ENCODE measurements at places on chromosomes 16 and 17. TPM values are rescaled to one million over a fixed set of nuclear protein-coding genes. Genes with fewer than 3 reads are reported as not detected.

GRCh38 chr17:48873209-48873608, 19.4 kb upstream of the ATP5MC1 start:
- no peak overlapping the region for H3K4me3 ChIP-seq
- H3K36me3 ChIP-seq = no peaks in the 10 kb centered on the region
- H3K4me1 ChIP-seq = no peaks in the 10 kb centered on the region

DNA sequence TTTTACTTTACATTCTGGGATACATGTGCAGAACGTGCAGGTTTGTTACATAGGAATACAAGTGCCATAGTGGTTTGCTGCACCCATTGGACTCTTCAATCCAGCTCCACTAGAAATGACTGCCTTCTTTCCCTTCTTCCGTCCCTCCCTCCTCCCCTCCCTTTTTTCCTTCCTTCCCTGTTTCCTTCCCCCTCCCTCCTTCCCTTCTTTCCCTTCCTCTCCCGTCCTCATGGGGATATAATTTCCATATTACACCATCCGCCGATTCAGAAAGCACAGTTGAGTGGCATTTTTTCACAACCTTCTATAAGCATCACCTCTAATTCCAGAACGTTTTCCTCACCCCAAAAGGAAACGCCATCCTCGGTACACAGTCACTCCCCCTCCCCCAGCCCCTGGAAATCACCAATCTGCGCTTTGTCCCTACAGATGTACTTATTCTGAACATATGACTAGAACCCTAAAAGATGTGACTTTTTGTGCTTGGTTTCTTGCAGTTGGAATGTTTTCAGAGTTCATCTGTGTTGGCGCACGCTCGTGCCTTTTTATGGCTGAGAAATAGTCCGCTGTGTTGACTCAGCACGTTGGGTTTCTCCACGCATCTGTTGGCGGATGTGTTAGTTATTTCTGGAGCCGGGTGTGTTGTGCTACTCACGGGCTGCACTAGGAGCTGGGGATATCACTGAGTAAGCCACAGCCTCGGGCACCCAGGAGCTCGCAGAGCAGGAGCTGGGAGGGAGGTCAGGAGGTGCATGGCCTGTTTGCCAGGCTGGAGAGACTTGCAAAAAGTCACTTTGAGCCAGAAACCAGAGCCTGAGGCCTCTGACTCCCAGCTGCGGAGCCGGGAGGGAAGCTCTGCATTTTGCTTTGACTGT, 336.4 kb downstream of the SEC14L1 start:
- no peak overlapping the region for H3K4me3 ChIP-seq
- H3K27me3 ChIP-seq = no peaks in the 10 kb centered on the region
- peaks cover 98% of the 10 kb centered on the region for H3K4me1 ChIP-seq
- H3K27ac ChIP-seq = peak overlapping the region; percentile 58
- H3K36me3 ChIP-seq = peaks cover 81% of the 10 kb centered on the region
- DNase-seq = no peak

GRCh38 chr17:49401971-49402611, 12.6 kb downstream of the PHB1 start:
- peaks cover 13% of the 10 kb centered on the region for H3K4me1 ChIP-seq
- no peak overlapping the region for H3K4me3 ChIP-seq
- no peak overlapping the region for H3K27ac ChIP-seq
- H3K36me3 ChIP-seq = peaks cover 48% of the 10 kb centered on the region
- no peaks in the 10 kb centered on the region for H3K27me3 ChIP-seq

- no peaks in the 10 kb centered on the region for H3K4me1 ChIP-seq
- no peaks in the 10 kb centered on the region for H3K36me3 ChIP-seq
- no peak overlapping the region for H3K4me3 ChIP-seq
- no peaks in the 10 kb centered on the region for H3K27me3 ChIP-seq
- no peak overlapping the region for H3K27ac ChIP-seq
- no peak for DNase-seq
Measured at GRCh38 chr17:32849879-32850278, 27.0 kb downstream of the MYO1D start.

Gene KCNJ12
- not detected for total RNA-seq

Gene SLC5A2
- total RNA-seq = 5.3 TPM

DNA sequence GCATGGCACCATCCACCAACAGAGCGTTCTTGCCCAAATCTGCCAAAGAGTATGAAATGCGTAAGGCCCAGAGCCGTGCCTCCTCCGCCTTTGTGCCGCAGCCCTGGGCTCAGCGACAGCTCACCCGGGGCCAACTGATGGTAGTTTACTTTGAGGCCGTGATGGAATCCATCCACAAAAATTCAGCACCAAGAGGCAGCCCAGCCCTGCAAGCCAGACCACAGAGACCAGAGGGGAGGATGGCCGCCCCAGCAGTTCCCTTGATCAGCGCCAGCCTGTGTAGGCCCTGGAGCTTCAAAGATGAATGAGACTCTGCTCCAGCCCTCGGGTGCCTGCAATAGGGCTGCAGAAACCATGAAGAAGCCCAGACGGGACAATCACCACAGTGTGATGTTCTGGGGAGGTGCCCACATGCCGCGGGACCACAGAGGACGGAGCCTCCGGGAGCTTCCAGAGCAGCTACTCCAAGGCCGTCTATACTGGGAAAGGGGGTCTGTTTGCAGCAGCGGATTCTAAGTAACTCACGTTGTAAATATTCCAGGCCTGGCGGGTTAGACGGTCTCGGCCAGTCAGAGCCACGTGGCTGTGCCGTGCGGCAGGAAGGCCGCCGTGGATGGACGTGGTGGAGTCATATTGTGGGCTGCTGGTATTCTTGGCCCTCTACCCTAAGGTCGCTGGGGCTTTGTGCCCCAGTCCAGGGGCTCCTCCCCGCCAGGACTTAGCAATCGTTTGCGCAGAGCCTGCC, 80.3 kb downstream of the RBFOX3 start:
- peaks cover 12% of the 10 kb centered on the region for H3K27me3 ChIP-seq
- DNase-seq = no peak
- H3K36me3 ChIP-seq = no peaks in the 10 kb centered on the region
- no peak overlapping the region for H3K4me3 ChIP-seq

Gene TNS4
- 4.2 TPM for total RNA-seq

Gene CTRB1
- not detected for total RNA-seq

GRCh38 chr16:84404936-84405639, 36.8 kb downstream of the ATP2C2 start:
- no peak overlapping the region for H3K27ac ChIP-seq
- DNase-seq = no peak
- H3K27me3 ChIP-seq = peaks cover 16% of the 10 kb centered on the region
- no peak overlapping the region for H3K4me3 ChIP-seq
- no peaks in the 10 kb centered on the region for H3K36me3 ChIP-seq
- H3K4me1 ChIP-seq = no peaks in the 10 kb centered on the region

- no peak overlapping the region for H3K4me3 ChIP-seq
- peaks cover 5% of the 10 kb centered on the region for H3K4me1 ChIP-seq
- no peak for DNase-seq
- no peaks in the 10 kb centered on the region for H3K36me3 ChIP-seq
- H3K27ac ChIP-seq = no peak overlapping the region
Measured at GRCh38 chr16:11536104-11536866, 50.4 kb downstream of the LITAF start.

Gene CLEC10A
- total RNA-seq = 0.96 TPM

DNA sequence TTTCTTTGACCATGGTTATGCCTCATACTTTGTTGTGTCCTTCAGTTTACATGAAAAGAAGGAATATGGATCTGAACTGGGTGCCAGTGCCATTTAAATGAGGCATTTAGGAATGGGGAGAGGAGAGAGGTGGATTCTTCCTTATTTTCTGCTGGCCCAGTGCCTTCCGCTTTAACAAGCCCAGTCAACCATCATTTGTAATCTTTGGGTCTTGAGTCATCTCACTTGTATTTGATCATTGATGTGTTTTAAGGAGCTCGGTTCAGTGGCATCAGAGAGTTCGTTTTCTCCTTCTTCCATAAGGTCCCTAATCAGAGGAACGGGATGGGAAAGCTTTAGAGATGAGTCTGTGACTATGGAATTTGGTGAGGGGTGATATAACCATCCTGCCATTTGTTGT, 334.9 kb downstream of the WWOX start:
- H3K27me3 ChIP-seq = no peaks in the 10 kb centered on the region
- no peak overlapping the region for H3K4me3 ChIP-seq
- DNase-seq = no peak
- H3K27ac ChIP-seq = no peak overlapping the region
- H3K4me1 ChIP-seq = no peaks in the 10 kb centered on the region

DNA sequence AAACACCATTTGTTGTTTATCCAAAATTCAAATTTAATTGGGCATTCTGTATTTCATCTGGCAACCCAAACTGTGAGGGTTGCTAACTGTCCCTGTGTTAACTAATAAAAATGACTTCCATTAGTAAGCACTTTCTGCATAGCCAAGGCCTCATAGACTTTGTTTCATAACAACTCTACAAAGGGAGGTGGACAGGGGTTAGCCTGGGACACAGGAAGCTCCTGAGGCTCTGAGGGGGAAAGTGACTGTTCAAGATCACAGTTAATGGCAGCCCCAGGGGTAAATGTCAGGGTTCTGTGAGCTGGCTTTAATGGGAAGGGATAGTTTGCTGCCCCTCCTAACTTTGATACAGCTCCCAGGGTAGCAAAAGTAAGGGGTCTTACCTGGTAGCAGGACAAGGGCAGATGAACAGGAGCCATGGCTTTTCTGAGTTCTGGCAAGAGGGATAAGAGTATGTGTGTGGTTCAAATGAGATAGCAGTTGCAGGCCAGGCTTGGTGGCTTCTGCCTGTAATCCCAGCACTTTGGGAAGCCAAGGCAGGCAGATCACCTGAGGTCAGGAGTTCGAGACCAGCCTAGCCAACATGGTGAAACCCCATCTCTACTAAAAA, 2.2 kb downstream of the HEATR9 start:
- H3K27me3 ChIP-seq = no peaks in the 10 kb centered on the region
- H3K4me1 ChIP-seq = peaks cover 14% of the 10 kb centered on the region
- no peak for DNase-seq
- H3K4me3 ChIP-seq = no peak overlapping the region
- no peak overlapping the region for H3K27ac ChIP-seq

GRCh38 chr17:17043461-17044271, 1.4 kb downstream of the MPRIP start:
- DNase-seq = no peak
- H3K36me3 ChIP-seq = no peaks in the 10 kb centered on the region
- peaks cover 54% of the 10 kb centered on the region for H3K4me1 ChIP-seq
- H3K4me3 ChIP-seq = peak overlapping the region; percentile 84
- no peak overlapping the region for H3K27ac ChIP-seq

Gene ACSM2A
- not detected for total RNA-seq

Gene DBF4B
- total RNA-seq = 1.5 TPM

- DNase-seq = peak; percentile 47
- H3K27ac ChIP-seq = no peak overlapping the region
- H3K4me1 ChIP-seq = peaks cover 38% of the 10 kb centered on the region
- no peaks in the 10 kb centered on the region for H3K36me3 ChIP-seq
- peaks cover 14% of the 10 kb centered on the region for H3K27me3 ChIP-seq
Measured at GRCh38 chr16:10868596-10869469, 8.2 kb upstream of the CIITA start.
